ENCODE measurements at places on chromosomes 12 and 14.

GRCh38 chr12:103821773-103822172 is 19.3 kb downstream of the NT5DC3 start:
- no peak for DNase-seq

GRCh38 chr14:100484531-100485267 is 102.5 kb downstream of the BEGAIN start:
- DNase-seq, result no peak

GRCh38 chr12:22361785-22362184 is 27.3 kb upstream of the ST8SIA1 start:
- no peak for DNase-seq

GRCh38 chr12:105426766-105427165 is 96.3 kb downstream of the C12orf75 start:
- no peak for DNase-seq

GRCh38 chr14:71336489-71337192 is 429.4 kb downstream of the PCNX1 start:
- no peak for DNase-seq

DNA sequence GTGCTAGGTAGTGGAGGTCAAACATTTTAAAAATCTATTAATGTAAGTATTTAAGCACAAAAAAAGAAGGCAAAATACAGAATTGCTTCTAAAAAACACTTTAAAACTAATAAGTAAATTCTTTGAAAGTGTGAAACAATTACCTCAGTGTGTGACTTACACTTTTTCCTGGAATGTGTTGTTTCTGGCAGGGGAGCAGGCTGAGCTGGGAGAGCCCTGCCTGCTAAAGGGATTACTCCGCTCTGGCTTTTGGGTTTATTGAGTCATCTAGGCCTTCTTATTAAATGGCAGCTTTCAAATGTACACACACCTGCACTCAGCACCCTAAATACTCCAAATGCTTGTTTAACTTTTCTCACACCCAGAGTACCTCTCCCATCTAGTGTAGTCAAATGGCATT is 279.8 kb downstream of the AKAP6 start:
- DNase-seq, result no peak

- DNase-seq, result no peak
These were observed 48.9 kb downstream of the PPP1R12A start for GRCh38 chr12:79885911-79886490.

- DNase-seq, result no peak
These were observed 10.4 kb upstream of the RMST start for GRCh38 chr12:97452230-97452629.

All from activated T-cell treated with anti-CD3 and anti-CD28 coated beads for 24 hours (primary cell).